ENCODE measurements at places on chromosomes 1 and 21. TPM values are rescaled to one million over a fixed set of nuclear protein-coding genes. Genes with fewer than 3 reads are reported as not detected.
A peak's percentile ranks its signal among the peaks of the same experiment; 100 is the strongest.

Gene RGS4
- total RNA-seq, result not detected

Gene SEC16B
- not detected for total RNA-seq

Gene KCND3
- total RNA-seq, result not detected

Gene RASAL2
- total RNA-seq, result not detected

Gene CD58
- total RNA-seq, result 24.7 TPM

Gene SELE
- total RNA-seq, result not detected

Gene OR2L3
- not detected for total RNA-seq

Gene DCST2
- total RNA-seq, result 0.24 TPM

Gene PKP1
- not detected for total RNA-seq

DNA sequence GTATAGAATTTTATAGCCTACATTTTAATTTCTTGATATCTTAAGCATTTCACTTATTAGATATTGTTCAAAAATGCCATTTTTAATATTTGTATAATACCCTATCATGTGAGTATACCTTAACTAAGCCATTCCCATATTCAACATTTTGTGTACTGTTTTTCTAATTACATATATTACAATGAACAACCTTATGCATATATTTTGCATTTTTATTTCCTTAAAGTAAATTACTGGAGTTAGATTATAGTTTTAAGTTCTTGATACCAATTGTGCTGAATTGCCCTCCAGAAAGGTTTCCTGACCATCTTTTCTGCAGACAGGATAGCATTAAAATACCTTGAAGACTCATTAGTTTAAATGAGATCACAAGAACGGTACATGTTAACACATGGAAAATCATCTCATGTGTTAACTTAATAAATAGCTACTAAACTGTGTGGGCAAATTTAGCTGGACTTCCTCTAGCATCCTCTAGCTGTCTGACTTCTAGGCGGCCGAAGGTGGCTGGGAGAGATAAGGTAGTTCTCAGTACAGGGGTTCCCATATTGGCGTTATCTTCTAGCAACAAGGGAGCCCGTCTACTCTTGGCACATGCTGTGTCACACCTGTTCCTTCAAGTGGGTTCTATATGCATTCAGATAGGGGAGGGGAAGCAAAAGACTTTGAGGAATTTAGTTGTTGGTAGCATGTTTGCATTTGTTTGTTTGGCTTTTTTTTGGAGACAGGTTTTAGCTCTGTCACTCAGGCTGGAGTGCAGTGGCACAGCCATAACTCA, 8.9 kb downstream of the DCLRE1B start:
- no peak for DNase-seq

- no peak for DNase-seq
Measured at GRCh38 chr1:63268876-63269275, 53.5 kb upstream of the FOXD3 start.

- DNase-seq, result no peak
Measured at GRCh38 chr1:173099166-173099565, 48.4 kb upstream of the TNFSF18 start.

- peak; percentile 80 for DNase-seq
Measured at GRCh38 chr1:185420588-185421081, 103.6 kb upstream of the IVNS1ABP start.

GRCh38 chr1:1020415-1021009, 592 bp downstream of the AGRN start:
- no peak for DNase-seq

- DNase-seq, result no peak
Measured at GRCh38 chr1:154219541-154219940, 1.2 kb upstream of the UBAP2L start.

DNA sequence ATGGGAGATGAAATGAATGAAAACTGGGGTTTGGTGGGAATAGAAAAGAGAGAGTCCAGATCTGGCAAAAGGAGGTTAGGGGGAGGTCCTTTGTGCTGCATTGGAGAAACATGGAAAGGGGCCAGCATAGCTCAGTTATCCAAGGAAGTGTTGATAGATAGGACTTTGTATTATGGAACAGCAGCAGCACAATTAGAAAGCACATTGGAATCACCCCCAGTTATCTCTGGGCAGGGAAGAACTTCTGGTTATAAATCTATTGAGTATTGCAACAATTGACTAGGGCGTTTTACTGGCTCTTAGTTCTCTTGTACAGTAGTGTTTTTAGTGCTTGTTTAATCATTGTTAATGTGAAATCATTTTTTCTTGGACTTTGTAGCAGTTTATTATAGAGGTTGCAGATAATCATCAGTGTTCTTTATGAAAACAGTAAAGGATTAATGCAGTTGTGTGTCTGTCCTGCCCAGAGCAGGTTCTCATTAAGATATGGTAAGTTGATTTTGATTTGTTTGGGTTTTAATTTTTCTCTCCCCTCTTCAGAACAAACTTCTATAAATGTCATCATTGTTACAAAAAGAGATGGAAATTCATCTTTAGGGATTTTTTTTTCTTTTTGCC, 76.6 kb downstream of the NR5A2 start:
- no peak for DNase-seq

GRCh38 chr1:160353223-160353622, 10.0 kb downstream of the NCSTN start:
- no peak for DNase-seq

GRCh38 chr21:44955141-44955797, 15.4 kb downstream of the SLX9 start:
- DNase-seq, result no peak

DNA sequence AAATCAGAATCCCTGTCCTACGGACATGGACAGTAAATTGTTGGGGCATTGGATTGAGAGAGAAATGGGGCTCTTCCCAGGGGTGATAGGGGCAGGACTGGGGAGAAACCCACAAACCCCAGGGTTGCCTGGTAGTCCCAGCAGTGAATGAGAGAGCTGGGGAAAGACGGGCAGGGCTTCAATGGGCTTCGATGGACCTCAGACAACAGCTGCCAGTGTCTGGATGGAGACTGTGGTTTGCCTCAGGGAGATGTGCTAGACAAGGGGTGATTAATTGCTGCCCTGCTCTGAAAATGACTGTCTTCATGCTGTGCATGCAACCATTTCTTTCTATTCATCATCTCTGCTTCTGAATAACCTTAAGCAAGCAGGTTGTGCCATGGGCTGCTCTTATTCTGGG, 7.4 kb downstream of the GPR25 start:
- no peak for DNase-seq

- DNase-seq, result no peak
Measured at GRCh38 chr1:63326106-63326472, 3.7 kb downstream of the FOXD3 start.

DNA sequence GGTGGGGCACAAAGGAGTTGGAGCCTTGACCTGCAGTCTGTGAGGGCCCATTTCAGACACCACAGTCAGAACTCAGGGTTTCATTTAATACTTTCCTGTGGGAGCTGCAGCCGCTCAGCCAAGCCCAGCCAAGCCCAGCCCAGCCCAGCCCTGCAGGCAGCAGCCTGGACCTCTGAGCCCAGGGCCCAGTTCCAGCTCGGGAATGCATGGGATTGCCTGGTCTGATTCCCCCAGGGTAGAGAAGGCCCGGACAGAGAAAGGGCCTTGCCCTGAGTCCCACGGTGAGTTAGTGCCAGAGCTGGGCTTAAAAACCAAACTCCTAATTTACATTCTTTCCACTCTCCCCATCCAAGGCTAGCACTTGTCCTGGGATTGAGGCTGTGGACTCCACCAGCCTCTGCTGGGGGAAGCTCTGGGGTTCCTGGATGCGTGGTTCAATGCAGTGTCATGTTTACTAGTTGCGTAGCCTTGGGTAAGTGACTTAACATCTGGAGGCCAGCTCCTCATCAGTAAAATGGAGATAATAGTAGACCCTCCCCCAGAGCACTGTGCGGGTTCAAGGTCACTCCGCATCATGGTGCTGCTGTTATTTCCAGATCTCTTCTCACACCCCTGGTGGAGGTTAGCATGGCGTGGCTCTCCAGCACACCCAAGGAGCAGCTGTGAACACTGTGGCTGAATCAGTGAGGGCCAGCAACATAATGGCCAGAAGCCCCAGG, 29.2 kb upstream of the PKP1 start:
- DNase-seq, result no peak

GRCh38 chr1:53663529-53664300, 75.2 kb downstream of the GLIS1 start:
- no peak for DNase-seq

- no peak for DNase-seq
Measured at GRCh38 chr1:41430069-41430468, 54.4 kb downstream of the EDN2 start.

DNA sequence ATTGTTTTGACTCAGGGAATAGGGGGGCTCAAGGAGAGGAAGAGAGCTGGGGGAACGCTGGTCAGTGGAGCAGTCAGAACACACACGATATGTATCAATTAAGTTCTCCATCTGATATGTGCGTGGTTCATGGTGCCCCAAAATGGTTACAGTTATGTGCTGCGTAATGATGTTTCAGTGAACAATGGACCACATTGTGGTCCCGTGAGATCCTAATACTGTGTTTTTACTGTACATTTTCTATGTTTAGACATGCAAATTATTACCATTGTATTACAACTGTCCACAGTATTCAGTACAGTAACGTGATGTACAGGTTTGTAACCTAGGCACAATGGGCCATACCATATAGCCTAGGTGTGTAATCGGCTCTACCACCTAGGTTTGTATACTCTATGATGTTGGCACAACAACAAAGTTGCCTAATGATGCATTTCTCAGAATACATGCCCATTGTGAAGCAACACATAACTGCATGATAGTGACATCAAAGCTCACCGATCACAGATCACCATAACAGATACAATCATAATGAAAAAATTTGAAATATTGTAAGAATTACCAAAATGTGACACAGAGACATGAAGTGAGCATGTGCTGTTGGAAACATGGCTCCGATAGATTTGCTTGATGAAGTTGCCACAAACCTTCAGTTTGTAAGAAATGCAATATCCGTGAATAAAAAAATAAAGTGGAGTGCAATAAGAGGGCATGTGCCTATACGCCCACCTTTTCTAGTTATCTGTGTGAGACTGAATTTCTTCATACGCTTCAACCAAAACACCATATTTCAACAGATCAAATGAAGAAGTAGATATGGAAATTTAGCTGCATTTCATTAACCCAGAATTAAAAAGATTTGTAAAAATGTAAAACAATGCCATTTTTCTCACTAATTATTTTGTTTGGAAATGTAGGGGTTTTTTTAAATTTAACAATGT, 14.8 kb upstream of the TMEM54 start:
- DNase-seq, result no peak

DNA sequence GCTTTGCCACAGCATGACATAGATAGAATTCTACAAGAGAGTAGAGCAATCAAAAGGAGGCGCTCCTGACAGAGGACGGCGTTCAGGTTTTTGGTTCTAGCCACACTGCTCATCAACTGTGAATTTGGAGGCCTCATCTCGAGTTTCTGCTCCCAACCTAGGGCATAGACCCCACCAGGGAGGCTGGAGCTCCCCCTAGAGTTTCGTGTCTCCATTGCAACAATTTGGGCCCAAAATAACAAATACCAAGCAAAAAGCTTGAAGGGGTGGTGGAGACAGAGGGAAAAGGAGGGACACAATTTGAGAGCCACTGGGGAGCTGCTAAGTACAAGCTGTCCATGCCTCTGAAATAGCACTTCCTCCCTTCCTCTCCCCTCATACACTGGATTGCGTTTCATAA, 297.0 kb downstream of the GPATCH2 start:
- no peak for DNase-seq

GRCh38 chr1:114803001-114803400, 22.5 kb upstream of the SIKE1 start:
- no peak for DNase-seq

DNA sequence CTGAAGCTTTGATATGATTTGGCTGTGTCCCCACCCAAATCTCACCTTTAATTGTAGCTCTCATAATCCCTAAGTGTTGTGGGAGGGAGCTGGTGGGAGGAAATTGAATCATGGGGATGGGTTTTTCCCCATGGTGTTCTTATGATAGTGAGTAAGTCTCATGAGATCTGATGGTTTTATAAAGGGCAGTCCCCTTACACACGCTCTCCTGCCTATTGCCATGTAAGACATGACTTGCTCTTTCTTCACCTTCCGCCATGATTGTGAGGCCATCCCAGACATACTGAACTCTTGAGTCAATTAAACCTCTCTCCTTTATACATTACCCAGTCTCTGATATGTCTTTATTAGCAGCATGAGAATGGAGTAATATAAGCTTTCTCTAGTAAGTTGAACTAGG, 261.9 kb downstream of the HLX start:
- DNase-seq, result no peak

DNA sequence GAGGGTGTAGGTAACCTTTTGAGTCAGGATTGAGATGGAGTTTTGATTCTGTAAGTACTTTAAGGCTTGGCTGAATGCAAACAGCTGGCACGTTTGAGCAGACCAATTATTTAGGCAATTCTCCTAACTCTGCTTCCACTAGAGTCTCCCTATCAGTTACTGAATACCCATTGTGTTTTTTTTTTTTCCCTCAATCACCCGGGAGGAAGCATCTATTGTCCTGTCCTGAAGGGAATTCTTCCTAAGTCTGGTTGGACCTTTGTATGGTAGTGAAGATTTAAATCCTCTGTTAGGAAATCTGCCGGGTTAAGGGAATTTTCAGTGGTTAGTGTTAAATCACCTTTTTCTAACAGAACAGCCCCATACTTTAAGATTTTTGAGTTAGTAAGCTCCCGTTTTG, 571.2 kb upstream of the USP24 start:
- DNase-seq, result no peak

GRCh38 chr1:151997284-151997570, 3.6 kb upstream of the S100A10 start:
- DNase-seq, result no peak

DNA sequence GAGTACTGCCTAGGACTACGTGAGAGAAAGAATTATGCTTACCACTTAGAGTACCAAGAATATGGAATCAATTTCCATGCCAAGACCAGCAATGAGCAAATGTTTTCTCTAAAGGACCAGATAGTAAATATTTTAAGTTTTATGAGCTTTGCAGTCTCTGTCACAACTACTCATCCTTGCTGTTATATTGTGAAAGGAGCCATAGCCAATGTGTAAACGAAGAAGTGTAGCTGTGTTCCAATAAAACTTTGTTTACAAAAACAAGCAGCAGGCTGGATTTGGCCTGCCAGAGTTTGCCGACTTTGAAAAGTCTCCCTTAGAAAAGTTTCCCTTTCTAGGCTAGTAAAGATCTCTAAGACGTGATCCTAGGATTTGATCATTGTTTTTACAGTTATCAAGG, 128.8 kb downstream of the PDE4B start:
- no peak for DNase-seq

DNA sequence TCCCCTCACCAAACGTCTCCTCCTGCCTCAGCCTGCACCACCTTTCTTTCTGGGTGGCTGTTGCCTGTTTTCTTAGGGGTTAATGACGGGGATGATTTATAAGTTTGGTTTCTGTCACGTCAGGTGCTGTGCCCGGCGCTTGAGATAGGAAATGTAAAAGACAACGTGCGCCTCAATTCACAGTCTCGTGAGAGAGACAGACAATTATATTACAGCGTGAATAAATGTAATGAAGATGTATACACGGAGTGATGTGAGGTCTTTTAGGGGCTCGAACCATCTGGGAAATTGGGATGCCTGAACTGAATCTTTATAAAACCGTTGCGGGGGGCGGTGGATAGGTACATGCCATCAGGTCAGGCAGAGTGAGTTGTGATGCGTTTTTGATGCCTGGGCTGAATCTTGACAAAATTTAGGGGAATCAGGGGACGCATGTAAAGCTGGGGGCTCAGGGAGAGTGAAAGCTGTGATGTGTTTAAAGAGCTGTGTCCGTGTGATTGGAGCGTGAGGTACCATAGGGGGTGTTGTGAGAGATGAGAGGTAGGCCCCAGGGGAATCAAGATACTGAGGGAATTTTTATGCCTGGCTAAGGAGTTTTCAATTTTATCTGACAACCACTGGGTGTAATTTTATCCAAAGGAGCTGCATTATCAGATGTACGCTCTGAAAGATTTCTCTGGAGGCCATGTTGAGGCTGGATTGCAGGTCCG, 831 bp downstream of the TIPRL start:
- no peak for DNase-seq
